ENCODE measurements at places on chromosomes 4 and X. TPM values are rescaled to one million over a fixed set of nuclear protein-coding genes. Genes with fewer than 3 reads are reported as not detected.

Gene FAM9B
- polyA plus RNA-seq: 0.18 TPM

Gene RTL3
- polyA plus RNA-seq: not detected

Gene COX18
- polyA plus RNA-seq: 15.3 TPM

Gene CT47B1
- not detected for polyA plus RNA-seq

Gene CCNB3
- 0.99 TPM for polyA plus RNA-seq

Gene ARX
- polyA plus RNA-seq: not detected

Gene GDPD2
- 1.8 TPM for polyA plus RNA-seq

Gene TNIP3
- 3.1 TPM for polyA plus RNA-seq

Gene IQCM
- polyA plus RNA-seq: not detected

Gene HTR2C
- polyA plus RNA-seq: 0.81 TPM

Gene PASD1
- polyA plus RNA-seq: not detected

DNA sequence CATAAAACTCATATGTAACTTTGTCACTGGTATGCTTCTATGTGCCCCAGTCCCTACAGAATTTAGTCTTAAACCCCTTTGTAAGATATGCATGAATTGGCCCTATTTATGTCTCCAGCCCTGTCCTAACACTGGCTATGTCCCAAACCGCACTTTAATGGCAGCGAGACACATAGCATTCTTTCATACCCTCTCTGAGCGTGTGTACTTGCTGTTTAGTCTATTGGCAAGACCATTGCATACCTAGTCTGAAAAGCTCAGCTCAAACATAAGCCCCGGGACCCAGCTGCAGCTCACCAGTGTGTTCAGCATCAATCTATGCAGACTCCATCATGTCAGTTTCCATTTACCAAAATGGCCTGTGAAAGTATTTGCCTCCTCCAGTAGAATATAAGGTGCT lies 1018.4 kb upstream of the TENM3 start:
- DNase-seq: no peak

- no peak for DNase-seq
Observed at GRCh38 chr4:110055158-110055768, 142.6 kb downstream of the EGF start.

GRCh38 chr4:25351777-25352416 lies 25.2 kb upstream of the ANAPC4 start:
- DNase-seq: no peak

- no peak for DNase-seq
Observed at GRCh38 chrX:155534800-155535199, 76.4 kb upstream of the F8A3 start.

- DNase-seq: peak; percentile 39
Observed at GRCh38 chr4:186587416-186588018, 32.1 kb upstream of the MTNR1A start.

DNA sequence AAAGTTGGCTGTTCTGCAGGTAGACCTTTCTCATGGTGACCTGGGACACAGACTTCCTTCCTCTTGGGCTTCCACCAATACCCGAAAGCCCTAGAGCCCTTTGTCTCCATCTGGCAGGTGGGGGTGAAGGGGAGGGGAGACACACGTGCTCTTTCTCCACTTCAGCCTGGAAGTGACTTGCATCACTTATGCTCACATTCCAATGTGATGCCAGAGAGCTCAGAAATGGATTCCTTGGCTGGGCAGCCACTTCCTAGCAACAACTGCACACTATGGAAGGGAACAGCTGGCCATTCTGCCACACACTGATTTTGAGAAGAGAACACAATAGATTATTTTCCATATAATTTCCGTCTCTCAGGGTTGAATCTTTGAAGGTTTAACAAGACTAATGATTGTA lies 36.3 kb downstream of the C4orf51 start:
- no peak for DNase-seq

GRCh38 chr4:139483000-139483399 lies 29.1 kb downstream of the RAB33B start:
- no peak for DNase-seq

GRCh38 chrX:53716328-53717088 lies 30.0 kb upstream of the HUWE1 start:
- no peak for DNase-seq

GRCh38 chr4:1989533-1990347 lies 19.0 kb downstream of the NELFA start:
- DNase-seq: no peak

DNA sequence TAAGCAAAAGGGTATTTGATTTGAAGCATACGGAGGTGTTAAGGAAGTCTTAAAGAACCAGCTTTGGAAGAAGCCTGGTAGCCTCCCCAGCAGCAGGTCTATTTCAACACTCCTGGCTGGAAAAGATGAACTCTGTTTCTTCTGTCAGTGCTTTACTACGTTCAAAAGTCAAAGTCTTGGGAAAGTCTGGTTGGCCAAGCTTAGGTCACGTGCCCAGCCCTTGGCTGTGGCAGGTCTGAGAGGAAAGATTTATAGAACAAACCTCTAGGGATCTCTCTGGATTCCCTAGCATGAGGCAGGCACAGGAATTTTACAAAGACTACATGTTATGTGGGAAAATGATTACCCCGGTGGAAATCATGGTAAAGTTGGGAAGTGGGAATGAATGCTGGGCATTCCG lies 8.6 kb upstream of the ARHGAP10 start:
- DNase-seq: no peak

DNA sequence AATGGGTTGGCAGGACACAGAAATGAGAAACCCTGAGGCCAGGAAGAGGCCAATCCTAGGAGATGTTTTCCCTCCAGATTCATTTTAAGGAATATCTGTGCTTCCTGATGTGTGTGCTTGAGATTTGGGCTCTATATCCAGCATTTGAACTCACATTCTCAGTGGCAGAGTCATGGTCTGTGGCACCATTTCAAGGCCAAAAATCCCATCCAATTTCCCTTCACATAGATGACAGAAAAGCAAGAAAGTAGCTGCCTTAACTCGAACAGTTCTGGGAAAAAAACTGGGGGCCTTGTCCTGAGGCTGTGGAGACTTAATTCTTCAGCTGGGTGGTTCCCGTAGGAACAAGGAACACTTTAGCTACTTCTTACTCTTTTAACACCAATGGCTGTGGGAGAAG lies 27.4 kb downstream of the TAF7L start:
- DNase-seq: no peak

DNA sequence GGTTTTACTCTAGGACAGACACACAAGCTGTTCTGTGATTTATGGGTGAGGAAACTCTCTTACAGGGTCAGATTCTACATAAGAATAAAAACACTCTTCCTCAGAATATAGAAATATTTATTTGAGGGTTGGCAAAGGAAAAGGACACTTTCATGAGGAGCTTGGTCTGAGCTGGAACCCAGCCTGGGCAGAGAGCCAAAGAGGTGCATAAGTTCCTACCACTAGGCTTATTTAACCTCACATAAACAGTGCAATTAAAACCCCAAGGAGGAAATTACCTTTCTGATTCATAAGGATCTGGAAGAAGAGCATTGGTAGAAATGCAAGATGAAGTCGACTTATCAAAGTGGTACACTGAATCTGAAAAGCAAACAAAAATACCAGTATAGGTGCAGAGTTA lies 32.9 kb downstream of the SETD7 start:
- no peak for DNase-seq

DNA sequence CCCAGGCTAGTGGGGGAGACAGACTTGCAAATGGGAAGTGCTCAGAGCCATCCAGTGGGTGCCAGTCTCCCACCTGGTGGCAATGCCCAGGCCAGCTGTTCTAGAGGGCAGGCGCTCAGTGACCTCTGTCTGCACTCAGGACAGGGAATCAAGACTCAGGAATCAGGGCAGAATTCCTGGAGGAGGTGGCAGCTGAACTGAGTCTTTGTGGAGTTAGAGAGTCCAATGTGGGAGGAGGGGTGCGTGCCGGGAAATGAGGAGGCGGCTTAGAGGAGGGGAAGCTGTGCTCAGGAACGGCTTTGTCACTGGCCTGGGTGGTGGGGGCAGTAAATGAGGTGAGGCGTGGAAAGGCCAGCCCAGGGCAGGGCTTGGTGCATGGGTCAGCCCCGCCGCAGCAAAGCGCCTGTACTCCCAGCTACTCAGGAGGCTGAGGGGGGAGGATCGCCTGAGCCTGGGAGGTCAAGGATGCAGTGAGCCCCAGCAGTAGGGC lies 31.3 kb upstream of the SORCS2 start:
- no peak for DNase-seq

GRCh38 chr4:138242076-138242833 lies at the start of gene SLC7A11:
TSS of gene SLC7A11 (minus strand) at chr4:138242349. CDS start at chr4:138242069, 280 bp downstream.
- DNase-seq: peak; percentile 83

- DNase-seq: no peak
Observed at GRCh38 chrX:120795301-120795700, 80.4 kb downstream of the CT47B1 start.

Data from renal cortex interstitium (tissue), 15 donors.